ENCODE measurements at places on chromosomes 16 and 17.
A peak's percentile ranks its signal among the peaks of the same experiment; 100 is the strongest.

DNA sequence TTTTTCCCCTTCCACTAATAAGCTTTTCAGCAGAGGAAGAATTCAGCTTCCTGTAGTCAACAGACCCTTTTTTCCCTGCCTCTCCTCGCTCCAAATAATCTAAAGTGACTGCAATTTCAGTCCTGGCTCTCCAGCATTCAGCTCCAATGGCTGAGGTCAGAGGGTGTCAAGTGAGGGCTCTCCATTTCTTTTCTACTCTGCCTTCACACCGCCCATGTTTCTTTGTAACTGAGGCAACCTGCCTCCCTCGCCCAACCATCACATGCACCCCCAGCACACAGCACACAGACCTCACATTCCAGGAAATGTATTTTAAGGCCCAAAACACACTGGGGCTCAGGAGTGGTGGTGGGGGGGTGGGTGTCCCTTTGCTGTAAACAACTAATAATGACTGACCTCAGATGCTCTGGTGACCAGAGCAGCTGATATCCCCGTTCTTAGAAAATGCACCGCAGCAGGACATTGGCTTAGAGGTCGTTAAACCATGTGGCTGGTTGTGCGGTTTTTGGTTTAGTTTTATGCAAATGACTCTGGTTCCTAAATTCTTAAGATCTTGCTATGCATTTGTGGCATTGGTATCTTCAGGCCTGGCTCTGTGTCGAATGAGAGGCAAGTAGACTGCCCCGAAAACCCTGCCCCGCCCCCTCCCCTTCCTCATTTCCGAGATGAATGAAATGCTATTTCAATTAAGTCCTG is 203.6 kb downstream of the ZFHX3 start:
- DNase-seq, result no peak

DNA sequence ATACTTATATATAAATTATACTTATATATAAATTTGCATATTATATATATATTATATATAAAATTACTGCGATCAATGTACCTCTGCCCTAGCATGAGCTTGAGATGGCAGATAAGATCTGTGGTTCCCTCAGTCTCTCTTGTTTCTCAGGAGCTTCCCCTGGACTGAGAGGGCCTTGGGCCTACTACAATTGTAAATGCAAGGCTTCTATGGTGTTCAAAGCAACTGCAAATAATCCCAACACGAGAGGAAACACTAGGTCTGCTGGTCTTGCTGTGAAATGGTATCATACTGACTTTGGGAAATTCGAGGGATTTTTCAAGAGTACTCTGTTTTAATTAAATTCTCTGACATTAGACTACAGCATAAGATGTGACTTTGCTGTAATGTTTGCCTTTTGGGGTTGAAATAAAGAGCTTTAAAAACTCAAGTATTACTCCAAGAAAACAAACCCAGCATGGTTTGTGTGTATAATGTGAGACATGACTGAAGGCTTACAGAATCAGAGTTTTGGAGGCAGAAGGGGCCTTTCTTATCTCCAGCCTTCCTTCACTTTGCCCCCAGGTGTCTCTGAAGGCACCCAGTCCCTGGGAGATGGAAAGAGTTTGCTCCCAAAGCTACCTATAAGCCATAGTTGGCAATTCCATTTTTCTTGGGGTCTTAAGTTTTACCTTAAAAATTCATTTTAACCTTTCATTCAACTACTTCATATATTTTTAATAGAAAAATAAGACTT is 24.2 kb downstream of the ACSM1 start:
- no peak for DNase-seq

DNA sequence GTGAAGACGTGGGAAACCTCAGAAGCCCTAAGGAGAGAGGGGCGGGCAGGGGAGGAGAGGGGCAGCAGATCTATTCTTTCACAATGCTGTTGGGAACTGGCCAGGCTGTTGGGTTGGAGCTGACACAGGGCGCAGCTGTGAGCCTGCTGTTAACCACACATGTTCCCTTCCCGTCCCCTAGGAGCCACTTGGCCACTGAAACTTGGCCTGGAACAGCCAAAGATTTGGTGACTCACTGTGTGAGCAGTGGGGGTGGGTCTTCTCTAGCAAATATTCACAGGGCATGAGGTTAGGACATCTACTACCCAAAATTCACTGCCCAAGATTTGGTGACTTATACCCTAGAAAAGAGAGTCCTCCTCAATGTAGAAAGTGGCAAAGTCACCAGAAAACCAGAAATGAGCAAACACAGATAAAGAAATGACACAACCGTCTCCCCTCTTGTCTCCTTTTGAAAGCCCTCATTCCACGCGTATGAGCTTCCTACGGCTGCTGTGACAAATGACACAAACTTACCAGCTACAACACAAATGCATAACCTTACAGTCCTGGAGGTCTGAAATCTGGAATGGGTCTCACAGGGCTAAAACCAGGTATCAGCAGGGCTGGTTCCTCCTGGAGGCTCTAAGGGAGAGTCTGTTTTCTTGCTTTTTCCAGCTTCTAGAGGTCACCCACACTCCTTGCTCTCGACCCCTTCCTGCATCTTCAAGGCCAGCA is 6.3 kb downstream of the TBC1D16 start:
- no peak for DNase-seq

DNA sequence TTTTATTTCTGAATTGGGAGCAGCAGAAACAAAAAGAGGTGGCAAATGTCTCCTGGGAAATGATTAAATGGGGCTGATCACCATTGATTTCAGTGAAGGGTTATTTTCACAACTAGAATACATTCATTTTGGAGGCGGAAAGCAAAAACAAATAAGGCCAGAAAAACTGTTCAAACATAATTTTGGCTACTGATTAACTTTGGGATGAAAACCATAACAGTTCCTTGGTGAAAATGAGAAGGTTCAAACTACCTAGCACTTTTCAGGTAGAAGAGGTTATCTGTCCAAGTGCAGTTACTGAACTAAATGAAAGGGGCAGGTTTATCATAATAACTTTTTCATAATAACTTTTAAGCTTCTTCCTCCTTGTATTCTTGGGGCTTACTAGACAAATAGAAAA is 718.5 kb downstream of the CDH11 start:
- DNase-seq, result no peak

- DNase-seq, result peak; percentile 20
These were observed 458.0 kb upstream of the ASIC2 start for GRCh38 chr17:33750943-33751701.

DNA sequence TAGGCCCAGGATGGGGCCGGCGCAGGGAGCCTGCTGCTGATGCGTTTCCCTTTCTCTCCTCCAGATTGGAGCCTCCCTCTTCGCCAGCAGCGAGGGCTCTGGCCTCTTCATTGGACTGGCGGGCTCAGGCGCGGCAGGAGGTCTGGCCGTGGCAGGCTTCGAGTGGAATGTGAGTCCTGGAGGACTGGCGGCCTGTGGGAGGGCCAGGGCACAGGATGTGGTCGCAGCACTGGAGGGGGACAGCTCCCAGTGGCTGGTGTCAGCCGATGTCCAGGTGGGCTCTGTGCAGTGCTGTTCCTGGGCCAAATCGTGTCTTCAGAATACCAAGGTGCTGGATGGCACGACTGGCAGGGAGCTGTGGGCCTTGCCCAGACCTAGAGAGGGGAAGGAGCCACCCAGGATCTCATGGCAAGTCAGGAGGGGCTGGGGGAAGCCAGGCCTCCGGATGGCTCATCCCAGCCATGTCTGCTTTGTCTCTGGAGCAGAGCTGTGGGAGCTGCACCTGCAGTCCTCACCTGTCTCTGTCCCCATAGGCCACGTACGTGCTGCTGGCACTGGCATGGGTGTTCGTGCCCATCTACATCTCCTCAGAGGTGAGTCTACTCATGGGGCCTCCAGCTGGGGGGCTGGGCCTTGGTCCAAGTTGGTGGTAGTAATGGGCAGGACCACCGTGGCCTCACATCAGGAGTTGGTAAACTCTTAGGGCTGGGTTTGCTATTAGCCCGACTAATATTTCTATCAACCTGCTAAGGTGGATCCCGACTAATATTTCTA is 7.3 kb downstream of the SLC5A10 start:
- DNase-seq, result no peak

DNA sequence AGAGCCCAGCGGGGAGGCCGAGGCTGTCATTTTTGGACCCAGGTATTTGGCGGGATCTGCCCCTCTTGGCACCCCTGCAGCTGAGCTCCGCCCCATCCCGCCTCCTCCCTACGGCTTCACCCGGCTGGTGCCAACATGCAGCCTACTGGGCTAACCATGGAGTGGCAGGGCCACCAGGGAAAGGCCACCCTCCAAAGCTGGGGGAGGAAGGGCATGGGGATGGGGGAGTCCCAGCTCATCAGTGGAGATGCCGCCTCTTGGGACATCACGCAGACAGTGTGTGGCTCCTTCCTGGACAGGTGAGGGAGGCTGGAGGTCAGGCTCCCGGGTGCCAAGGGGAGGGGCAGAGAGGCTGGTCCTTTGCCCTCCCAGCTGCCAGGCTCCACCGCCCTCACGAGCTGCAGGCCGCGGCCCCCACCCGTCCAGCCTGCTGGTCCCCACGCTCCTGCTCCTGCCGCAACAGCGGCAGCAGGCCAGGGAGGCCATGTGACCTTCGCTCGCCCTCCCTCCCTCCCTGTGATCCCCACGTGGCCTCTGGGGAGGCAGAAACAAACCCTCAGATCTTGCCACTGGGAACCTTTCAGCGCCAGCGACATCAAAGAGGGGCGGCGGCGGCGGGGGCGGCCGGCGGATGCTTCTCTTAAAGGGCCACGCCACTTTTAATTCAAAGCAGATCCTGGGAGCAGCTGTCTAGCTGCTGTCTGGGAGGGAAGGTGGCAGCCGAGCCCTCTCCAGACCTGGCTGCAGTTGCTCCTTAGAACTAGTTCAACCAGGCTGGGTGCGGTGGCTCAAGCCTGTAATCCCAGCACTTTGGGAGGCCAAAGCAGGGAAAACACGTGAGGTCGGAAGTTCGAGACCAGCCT is 6.8 kb upstream of the NOTUM start:
- DNase-seq, result peak; percentile 78

- DNase-seq, result no peak
These were observed 59.0 kb downstream of the ANKFY1 start for GRCh38 chr17:4204710-4205173.

GRCh38 chr16:87541147-87541871 is 48.5 kb upstream of the ZCCHC14 start:
- DNase-seq, result no peak

DNA sequence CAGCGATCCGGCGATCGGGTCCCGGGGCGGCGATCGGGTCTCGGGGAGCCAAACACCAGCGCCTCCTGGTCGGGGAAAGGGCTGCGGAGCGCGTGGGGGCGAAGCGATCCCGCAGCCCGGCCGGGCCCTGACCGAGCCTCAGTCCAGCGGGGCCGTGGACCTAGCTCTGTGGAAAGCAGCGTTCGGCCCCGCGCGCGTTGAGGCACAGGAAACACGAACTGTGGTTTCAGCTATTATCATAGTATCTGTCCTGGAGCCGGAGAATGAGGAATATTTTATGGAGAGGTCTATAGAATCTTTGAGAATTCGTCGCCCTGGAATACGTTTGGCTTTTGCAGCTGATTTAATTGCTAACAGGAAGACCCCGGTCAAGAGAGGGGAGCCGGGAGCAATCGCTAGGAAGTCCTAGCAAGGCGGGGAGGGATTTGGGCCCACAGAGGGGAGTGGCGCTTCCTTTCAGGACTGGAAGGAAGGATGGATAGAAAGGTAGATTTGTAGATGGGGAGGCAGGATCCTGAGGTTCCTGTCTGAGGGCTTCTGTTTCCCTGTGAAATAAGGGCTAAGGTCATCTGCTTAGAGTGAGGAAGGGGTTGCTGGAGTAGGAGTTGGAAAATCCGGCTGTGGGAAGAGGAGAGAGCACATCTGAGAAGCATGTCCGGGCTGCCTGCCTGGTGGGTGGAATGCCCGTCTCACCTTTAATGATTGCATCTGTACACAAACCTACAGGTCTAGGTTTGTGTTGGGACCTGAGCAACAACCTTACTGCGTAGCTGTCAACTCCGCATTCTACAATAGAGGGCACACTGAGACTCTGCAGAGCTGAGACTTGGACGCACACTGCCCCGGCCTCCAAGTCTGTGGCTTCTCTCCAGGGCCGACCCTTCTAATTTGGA is 770 bp downstream of the CCNF start:
- no peak for DNase-seq

DNA sequence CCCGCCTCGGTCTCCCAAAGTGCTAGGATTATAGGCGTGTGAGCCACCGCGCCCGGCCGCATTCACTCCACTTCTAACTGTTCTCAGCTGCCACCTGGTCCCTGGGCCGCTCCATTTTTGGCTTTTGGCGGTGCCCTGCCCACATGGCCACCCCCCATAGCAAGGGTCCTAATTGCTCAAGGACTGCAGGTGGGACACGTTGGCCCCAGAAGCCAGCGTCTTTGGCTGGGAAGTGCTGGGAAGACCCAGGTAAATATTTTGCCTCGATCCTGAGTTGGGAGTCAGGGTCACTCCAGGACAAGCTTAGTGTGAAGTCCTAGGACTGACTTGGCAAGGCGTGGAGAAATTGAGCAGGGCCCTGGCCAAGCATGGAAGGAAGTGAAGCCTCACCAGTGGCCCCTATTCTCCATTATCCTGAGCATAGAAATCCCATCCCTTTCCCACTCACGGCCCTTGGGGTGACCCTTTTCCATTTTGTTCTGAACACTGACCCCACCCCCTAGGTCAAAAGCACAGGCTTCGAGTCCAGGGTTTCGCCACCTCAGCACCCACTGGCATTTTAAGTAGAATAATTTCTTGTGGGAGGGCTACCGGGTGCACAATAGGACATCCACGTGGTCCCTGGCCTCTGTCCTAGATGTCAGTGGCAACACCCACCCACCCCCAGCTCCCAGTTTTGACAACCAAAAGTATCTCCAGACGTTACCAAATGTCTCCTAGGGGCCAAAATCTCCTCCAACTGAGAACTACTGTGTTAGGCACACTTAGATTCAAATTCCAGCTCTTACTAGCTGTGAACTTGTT is 5.9 kb upstream of the WDR81 start:
- DNase-seq, result no peak

DNA sequence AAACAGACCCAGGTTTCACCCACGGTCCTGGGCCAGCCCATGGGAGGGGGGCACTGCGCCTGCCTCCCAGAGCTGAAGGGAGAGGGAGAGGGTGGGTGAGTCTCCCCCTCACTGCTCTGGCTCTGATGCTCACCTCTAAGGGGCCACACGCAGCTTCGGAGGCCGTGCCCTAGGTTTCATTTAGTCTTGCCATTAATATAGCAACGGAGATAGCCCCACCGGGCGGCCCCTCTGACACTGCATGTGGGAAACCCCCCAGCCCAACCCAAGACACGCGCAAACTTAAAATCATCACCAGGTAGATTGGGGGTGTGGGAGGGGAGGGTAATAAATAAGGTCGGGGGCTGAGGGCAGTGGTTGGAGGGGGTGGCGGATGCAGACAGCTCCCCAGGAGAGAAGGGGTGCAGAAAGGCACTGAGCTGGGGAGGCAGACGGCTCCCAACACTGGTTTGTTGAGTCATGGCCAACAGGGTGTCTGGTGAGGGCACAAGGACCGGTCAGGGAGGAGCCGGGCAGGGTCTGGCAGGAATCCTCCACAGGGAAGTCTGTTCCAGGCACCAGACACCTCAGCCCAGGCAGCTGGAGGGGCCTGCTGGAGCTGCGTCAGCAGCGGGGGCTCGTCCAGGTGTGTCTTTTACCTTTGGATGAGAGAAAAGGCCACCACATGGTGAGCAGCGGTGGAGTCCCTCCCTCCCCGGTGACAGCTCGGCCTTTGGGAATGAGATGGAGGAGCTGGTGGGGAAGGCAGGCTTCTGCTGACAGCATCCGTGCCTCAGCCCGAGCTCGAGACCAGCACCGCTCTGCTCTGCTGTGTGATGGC is 32.0 kb upstream of the DOC2B start:
- no peak for DNase-seq
